Endothelial cell of umbilical vein (primary cell): ENCODE measurements at places on chromosomes 7 and 10.

DNA sequence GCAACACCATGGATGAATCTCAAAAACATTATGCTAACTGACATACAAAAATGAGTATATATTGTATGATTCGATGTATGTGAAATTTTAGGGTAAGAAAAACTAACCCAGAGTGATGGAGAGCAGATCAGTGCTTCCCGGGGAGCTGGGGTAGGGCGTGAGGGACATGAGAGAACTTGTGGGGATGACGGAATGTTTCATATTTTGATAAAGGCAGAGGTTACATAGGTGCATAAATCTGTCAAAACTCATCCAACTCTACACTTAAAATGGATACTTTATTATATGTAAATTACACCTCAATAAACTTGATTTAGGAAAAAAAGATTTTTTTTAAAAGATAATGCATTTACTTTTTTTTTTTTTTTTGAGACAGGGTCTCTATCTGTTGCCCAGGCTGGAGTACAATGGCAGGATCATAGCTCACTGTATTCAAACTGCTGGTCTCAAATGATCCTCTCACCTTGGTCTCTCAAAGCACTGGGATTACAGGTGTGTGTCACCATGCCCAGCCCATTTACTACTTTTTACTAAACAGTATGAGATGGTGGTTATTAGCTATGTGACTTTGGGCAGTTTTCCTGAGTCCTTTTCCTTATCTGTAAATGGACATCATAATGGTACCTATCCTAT, 13.7 kb downstream of the RHEB start:
- no peak for DNase-seq

GRCh38 chr10:11772575-11773288, 30.6 kb downstream of the ECHDC3 start:
- DNase-seq = no peak

GRCh38 chr7:2104107-2104710, 128.5 kb downstream of the MAD1L1 start:
- peak; percentile 87 for DNase-seq

- DNase-seq = no peak
These were observed 1186.0 kb downstream of the SORCS3 start for GRCh38 chr10:105827133-105827532.

DNA sequence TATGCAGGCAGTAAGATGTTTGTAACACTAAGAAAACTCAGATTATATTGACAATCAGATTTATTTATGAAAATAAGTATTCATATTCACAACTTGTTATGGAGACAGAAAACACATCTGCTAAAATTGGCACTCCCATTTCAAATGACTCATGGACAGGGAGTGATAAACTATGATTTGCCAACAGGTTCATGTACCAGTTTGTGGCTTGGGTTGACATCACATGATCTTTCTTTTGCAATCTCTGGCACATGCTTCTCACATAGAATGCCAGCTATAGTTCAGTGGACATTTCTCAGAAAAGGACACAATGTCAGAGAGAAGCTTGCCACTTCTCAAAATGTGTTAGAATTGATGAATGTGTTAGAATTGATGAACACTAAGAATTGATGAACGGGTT, 663.2 kb upstream of the ANKRD30A start:
- DNase-seq = no peak

DNA sequence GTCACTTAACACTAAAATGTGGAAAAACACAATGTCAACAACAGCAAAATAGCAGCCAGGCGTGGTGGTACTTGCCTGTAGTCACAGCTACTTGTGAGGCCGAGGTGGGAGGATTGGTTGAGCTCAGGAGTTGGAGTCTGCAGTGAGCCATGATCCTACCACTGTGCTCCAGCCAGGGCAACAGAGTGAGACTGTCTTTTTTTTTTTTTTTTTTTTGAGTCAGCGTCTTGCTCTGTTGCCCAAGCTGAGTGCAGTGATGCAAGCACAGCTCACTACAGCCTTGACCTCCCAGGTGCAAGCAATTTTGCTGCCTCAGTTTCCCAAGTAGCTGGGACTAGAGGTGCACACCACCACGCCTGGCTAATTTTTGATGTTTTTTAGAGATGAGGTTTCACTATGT, 6.1 kb downstream of the KCTD7 start:
- DNase-seq = no peak

DNA sequence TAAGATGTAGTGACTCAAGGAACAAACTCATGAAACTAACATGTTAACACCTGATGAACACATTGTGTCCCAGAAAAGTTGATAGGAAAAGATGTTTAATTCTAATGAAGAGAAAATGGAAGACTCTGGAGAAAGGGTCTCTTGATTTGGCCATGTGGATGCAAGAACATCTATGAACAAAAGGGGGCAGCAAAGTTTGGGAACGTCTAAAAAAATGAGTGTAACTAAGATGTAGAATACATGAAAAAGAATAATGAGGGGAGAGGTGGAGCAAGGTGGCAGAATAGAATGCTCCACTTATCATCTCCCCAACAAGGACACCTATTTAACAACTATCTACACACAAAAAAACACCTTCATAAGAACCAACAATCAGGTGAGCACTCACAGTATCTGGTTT, 805.1 kb downstream of the TNS3 start:
- DNase-seq = peak; percentile 51

- no peak for DNase-seq
These were observed 127.1 kb upstream of the MTPN start for GRCh38 chr7:136104269-136104603.

- DNase-seq = no peak
These were observed 114.7 kb upstream of the ADCY1 start for GRCh38 chr7:45459476-45459875.

GRCh38 chr7:108455551-108455997, 662 bp downstream of the NRCAM start:
- no peak for DNase-seq

DNA sequence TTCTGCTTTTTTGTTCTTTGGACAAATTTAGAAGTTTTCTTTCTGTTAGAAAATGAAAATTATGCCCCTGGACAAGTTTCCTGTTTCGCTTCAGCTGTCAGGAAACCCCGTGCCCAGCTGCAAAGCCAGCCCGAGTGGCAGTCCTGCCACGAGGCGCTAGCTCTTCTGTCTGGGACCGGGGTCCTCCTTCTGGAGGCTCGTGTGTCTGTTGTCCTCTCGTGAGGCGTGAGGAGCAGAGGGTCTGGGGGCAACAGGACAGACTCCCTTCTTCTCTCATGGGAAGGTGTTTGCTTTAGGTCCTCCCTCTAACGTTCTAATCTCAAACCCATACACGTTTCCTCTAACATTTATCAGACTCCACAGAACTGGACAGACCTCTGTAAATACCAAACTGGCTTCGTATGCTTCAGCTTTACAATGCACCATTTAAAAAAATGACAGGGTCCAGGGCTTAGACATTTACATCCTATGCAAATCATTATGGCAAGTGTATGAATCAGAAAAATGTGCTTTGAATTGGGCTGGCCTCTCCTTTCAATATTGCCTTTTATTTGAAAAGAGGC, 184.5 kb upstream of the SHH start:
- DNase-seq = no peak
